Smooth muscle cell of bladder (primary cell): ENCODE measurements at places on chromosomes 16 and 17. TPM values are rescaled to one million over a fixed set of nuclear protein-coding genes. Genes with fewer than 3 reads are reported as not detected.

CCL4 gene
- total RNA-seq: not detected in 2 replicates

XYLT2 gene
- 46.5 and 52.6 TPM in 2 replicates for total RNA-seq

CKLF gene
- 33.4 and 41.8 TPM in 2 replicates for total RNA-seq

C16orf96 gene
- total RNA-seq: under 0.01 TPM in 2 replicates

FBXL20 gene
- total RNA-seq: 10.7 and 12.6 TPM in 2 replicates

POLR2A gene
- total RNA-seq: 65.1 and 79.0 TPM in 2 replicates

FOXF1 gene
- total RNA-seq: 11.8 and 15.6 TPM in 2 replicates

FTO gene
- total RNA-seq: 63.7 and 93.6 TPM in 2 replicates

TERB1 gene
- total RNA-seq: under 0.01 and 0.09 TPM in 2 replicates

KCNH4 gene
- under 0.01 TPM in 1 of 2 replicates, not detected in the other for total RNA-seq

APOH gene
- not detected in 2 replicates for total RNA-seq

SEPTIN12 gene
- total RNA-seq: not detected in 2 replicates

STARD3 gene
- total RNA-seq: 19.8 and 30.2 TPM in 2 replicates

CDH3 gene
- 0.09 and 0.14 TPM in 2 replicates for total RNA-seq

C1QTNF1 gene
- total RNA-seq: 40.4 and 77.1 TPM in 2 replicates

DHX8 gene
- 37.0 and 41.2 TPM in 2 replicates for total RNA-seq

PARD6A gene
- total RNA-seq: 0.43 and 0.65 TPM in 2 replicates

SLC52A1 gene
- 0.14 TPM in 1 of 2 replicates, not detected in the other for total RNA-seq

RNF167 gene
- 12.2 and 15.3 TPM in 2 replicates for total RNA-seq

CRAMP1 gene
- 3.7 and 5.3 TPM in 2 replicates for total RNA-seq

TEX14 gene
- under 0.01 TPM in 1 of 2 replicates, not detected in the other for total RNA-seq

SLFN14 gene
- not detected in 2 replicates for total RNA-seq

IL17C gene
- total RNA-seq: not detected in 2 replicates

GPR142 gene
- total RNA-seq: not detected in 2 replicates

ACD gene
- total RNA-seq: 8.2 and 9.5 TPM in 2 replicates

VTN gene
- total RNA-seq: 13.4 and 19.1 TPM in 2 replicates

ASB16 gene
- under 0.01 and 0.09 TPM in 2 replicates for total RNA-seq

IGFALS gene
- under 0.01 and 0.09 TPM in 2 replicates for total RNA-seq
